ENCODE measurements at places on chromosomes 4 and X. TPM values are rescaled to one million over a fixed set of nuclear protein-coding genes. Genes with fewer than 3 reads are reported as not detected.

MAP9 gene
- 11.3 TPM for total RNA-seq

F11 gene
- not detected for total RNA-seq

TLR3 gene
- 0.97 TPM for total RNA-seq

ITIH6 gene
- not detected for total RNA-seq

MAGEA2 gene
- not detected for total RNA-seq

NXF2 gene
- total RNA-seq = not detected

GPM6B gene
- total RNA-seq = 1.3 TPM

COX18 gene
- 36.3 TPM for total RNA-seq

AWAT2 gene
- total RNA-seq = not detected

SSX3 gene
- not detected for total RNA-seq

CLCN3 gene
- total RNA-seq = 27.1 TPM

ODAPH gene
- not detected for total RNA-seq

PCYT1B gene
- 0.86 TPM for total RNA-seq

VEGFC gene
- 77.3 TPM for total RNA-seq

PCDH18 gene
- total RNA-seq = 181 TPM

FGF13 gene
- total RNA-seq = not detected

FAM241A gene
- total RNA-seq = 1.6 TPM

YY2 gene
- total RNA-seq = 1.6 TPM

All from fibroblast of villous mesenchyme (primary cell).